Cortex of kidney (tissue), 1 donor: ENCODE measurements at places on chromosomes 3 and 15.

- DNase-seq, result no peak
These were observed 64.8 kb upstream of the THSD4 start for GRCh38 chr15:71050461-71050860.

DNA sequence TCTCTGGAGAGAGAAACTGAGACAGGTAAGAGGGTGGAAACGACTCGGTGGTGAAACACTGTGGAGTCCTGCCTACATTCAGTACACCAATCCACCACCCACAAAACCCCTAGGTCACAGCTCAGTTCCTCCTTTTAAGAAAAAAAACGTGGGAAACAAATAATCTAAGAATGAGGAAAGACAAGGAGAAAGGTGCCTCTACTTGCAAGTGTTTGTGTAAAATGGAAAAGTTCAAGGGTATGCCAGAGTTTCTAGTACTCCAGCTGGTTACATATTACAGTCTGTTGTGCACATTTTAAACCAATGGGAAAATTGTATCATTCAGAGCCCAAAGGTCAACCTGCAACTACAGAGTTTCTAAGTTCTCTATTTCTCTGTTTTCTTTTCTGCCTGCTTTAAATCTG lies 32.2 kb downstream of the HGD start:
- DNase-seq, result no peak

- DNase-seq, result no peak
These were observed 49.1 kb downstream of the NR1I2 start for GRCh38 chr3:119831022-119831421.

DNA sequence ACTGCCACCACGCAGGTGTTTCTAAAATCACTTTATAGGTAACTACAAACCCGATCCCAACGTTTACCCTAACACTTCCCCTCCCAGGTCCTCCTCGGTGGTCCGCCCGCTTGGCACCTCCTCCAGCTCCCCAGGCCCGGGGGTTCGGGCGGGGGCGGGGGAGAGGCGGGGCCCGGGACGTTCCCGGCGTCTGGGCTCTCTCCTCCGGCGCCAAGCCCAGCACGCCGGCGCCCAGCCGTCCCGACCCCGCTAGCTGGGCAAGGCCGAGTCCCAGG lies 562 bp downstream of the CGGBP1 start:
- no peak for DNase-seq

- no peak for DNase-seq
These were observed 610.2 kb downstream of the ZNF385D start for GRCh38 chr3:21140785-21141184.

GRCh38 chr3:35670408-35670965 lies 31.2 kb downstream of the ARPP21 start:
- DNase-seq, result no peak

GRCh38 chr15:76073554-76073953 lies 13.8 kb downstream of the TMEM266 start:
- DNase-seq, result no peak

- DNase-seq, result no peak
These were observed 9.5 kb downstream of the TYRO3 start for GRCh38 chr15:41568350-41569017.

- DNase-seq, result no peak
These were observed 14.4 kb downstream of the RARB start for GRCh38 chr3:25442486-25442885.

DNA sequence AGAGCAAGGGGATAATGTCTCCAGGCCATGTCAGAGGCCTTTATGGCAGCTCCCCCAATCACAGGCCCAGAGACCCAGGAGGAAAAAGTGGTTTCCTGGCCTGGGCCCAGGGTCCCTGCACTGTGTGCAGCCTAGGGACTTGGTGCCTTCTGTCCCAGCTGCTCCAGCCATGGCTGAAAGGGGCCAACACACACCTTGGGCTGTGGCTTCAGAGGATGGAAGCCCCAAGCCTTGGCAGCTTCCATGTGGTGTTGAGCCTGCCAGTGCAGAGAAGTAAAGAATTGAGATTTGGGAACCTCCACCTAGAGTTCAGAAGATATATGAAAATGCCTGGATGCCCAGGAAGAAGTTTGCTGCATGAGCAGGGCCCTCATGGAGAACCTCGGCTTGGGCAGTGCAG lies 18.1 kb upstream of the TP63 start:
- DNase-seq, result no peak

DNA sequence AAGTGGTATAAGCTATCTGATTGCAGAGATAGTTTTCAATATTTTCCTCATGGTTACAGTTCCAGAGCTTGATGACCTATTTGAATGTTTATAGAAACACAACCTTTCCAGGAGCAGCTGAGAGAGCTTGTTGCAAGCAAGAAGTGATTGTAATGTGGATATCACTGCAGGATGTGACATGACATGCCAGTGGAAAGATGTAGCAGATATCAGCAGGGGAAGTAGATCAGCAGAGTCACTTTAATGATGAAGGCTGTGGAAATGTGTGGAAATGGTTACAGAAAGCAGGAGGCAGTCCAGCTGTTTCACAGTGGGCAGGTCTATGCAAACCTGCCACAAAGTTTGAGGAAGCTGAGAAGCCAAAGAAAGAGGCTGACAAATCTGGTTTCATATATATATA lies 21.0 kb downstream of the TMEM158 start:
- no peak for DNase-seq

DNA sequence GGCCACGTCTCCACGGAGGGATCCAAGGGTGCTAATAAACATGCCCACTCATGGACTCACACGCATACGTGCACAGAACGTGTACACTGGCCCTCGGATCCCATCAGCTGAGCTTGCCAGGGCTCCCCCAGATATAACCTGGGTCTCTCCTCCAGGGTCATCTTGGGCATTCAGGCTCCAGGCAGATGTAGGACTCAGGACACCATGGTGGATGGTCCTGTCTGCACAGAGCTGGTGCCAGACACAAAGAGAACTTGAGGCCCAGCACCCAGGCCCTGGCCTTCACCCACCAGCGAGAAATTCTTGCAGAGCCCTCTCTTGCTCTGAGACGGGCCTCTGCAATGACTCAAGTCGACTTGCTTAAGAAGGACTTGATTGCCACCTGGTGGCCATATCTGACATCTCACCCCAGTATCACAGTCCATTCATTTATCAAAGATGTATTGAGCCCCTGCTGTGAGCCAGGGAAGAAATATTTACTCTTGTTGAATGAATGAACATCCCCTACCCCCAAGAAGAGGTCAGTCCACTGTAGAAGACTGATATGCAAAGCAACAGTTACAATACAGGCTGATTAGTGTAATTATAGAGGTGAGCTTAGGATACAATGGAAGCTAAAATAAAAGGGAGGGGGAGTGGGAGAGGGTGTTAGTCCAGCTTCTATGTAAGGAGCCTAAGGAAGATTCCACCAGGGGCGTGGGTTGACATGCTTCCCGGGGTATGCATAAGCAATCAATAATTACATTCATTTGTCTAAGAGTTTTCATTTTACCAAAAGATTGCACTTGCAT lies 34.2 kb upstream of the VPS8 start:
- DNase-seq, result no peak

- DNase-seq, result no peak
These were observed 212.3 kb upstream of the BHLHE40 start for GRCh38 chr3:4766716-4767499.

DNA sequence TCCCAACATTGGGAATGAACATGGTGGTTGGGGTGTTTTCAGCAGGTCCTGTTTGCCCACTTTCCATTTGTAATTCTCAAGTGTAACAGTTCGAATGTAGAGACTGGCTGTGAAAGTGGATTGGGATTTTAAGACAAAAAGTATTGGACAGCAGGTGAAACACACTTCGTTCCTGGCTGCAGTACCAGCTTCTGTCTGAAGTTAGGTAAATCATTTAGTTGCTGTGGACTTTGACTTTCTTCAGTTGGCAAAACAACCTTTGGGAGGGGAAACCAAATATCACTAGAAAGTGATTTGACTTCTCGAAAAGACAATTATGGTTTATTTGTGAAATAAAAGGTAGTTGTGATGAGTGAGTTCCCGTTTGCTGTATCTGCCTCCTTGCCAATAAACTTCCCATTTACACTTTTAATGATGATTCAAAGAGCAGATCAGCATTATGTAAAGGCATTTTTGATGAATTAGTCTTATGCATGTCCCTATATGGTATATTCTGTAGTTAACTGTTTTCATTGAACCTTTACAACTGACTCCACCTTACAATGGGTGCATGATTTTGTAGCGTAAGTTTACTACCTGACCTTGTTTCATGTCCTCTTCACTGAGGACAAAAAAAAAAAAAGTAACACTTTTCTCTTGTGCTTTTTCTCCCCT lies 34.0 kb downstream of the FNDC3B start:
- DNase-seq, result no peak

GRCh38 chr3:58012302-58012701 lies 4.1 kb downstream of the FLNB start:
- DNase-seq, result no peak

GRCh38 chr15:79798311-79798710 lies 98.5 kb downstream of the MTHFS start:
- no peak for DNase-seq

DNA sequence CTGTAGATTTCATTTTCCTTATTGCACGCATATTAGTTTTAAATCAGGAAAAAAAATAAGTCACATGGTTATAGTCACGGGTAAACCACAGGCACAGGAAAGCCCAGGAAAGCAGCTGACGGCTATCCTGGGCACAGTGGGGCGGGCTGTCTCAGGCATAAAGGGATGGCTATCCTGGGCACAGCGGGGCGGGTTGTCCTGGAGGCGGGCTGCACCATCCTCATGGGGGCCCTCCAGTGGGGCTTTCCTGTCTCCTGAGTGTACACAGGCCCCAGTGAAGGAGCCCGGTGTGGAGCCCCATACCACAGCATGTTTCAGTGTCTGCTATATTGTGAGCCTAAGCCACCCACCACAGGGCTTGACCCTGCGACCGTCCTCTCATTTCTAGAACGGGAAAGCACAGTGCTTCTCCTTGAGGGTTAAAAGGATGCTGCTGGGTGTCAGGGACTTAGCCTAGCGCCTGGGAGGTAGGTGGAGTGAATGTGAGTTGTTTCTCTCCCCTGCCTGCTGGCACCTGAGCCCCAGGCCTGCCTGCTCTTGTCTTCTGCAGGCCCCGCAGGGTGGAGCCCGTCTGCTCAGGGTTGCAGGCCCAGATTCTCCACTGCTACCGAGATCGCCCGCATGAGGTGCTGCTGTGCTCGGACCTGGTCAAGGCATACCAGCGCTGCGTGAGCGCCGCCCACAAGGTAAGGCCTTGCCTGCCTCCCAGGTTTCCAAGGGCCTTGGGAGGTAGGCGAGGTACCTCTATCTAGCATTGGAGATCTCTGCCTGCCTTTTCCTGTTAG lies 25.9 kb upstream of the PLXNA1 start:
- no peak for DNase-seq

GRCh38 chr3:108219336-108219735 lies 2.9 kb downstream of the IFT57 start:
- no peak for DNase-seq

DNA sequence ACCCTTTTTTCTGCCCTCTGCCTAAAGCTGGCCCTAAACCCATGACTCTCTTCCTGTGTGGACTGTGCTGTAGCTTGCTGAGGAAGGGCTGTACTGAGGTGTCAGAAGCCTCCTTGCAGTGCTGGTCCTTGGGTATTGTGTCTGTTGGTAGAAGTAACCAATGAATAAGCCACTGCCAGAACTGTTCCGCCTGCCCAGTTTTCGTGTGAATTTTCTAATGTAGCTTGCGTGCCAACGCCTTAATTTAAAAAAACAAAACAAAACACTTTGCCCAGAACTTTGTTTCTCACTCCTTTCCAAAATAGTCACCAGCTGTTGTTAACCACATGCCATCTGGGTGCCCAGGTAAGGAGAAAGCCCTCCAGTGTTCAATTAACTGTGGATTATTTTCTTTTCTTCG lies 101.9 kb downstream of the KLHL25 start:
- DNase-seq, result no peak

DNA sequence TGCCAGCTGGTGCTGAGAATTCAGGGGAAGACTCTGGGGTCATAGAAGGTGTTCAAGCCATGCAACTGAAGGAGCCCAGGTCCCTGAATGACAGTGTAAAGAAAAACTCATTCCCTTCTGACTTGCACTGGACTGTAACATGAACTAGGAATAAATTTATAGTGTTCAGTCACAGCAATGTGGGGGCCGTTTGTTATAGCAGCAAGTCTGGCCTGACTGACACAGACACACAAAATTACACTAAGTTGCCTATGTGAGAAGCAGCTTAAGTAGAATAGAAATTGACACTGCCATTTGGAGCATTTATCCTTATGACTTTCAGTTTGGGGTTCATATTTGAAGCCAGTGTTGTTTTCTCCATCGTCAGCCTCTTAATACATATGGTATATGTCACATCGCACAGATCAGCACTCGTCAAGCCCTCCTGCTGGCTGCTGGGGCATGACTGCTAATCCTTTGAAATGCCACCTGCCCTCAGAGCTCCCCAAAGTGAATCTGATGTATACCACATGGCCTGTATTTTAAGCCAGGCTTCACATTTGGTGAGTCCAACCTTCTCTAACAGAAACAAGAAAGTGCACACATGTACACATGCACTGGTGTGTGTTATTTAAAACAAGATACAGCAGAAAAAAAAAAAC lies 17.1 kb upstream of the HEG1 start:
- no peak for DNase-seq

GRCh38 chr3:98817547-98818041 lies 54.5 kb downstream of the ST3GAL6 start:
- no peak for DNase-seq

DNA sequence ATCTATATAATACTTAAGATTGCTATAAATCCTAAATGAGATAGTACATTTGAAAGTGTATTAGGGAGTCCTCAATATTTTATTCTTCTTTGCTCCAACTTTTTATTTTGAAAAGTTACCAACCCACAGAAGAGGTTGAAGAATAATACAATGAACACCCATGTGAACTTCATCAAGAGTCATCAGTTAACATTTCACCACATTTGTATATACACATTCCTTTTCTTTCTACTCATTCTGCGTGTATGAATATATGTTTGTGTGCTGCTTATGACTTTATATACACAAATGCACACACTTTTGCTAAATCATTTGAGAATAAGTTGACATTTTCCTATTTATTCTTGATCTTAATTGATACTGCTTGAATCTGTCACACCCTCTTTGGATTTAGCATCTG lies 193.3 kb upstream of the CGNL1 start:
- no peak for DNase-seq

GRCh38 chr3:195421400-195421799 lies 21.4 kb downstream of the ACAP2 start:
- no peak for DNase-seq

- DNase-seq, result no peak
These were observed 44.5 kb downstream of the BCL2L10 start for GRCh38 chr15:52068004-52068615.
